ENCODE measurements at places on chromosomes 5 and 9. TPM values are rescaled to one million over a fixed set of nuclear protein-coding genes. Genes with fewer than 3 reads are reported as not detected.

CKMT2 gene
- polyA plus RNA-seq = 75.1 TPM

CTSL gene
- 37.5 TPM for polyA plus RNA-seq

SMIM27 gene
- 10.7 TPM for polyA plus RNA-seq

SPOCK1 gene
- polyA plus RNA-seq = 4.6 TPM
